ENCODE measurements at places on chromosomes 2 and 18.

- DNase-seq = no peak
Observed at GRCh38 chr2:126901459-126901858, 2.8 kb downstream of the TEX51 start.

DNA sequence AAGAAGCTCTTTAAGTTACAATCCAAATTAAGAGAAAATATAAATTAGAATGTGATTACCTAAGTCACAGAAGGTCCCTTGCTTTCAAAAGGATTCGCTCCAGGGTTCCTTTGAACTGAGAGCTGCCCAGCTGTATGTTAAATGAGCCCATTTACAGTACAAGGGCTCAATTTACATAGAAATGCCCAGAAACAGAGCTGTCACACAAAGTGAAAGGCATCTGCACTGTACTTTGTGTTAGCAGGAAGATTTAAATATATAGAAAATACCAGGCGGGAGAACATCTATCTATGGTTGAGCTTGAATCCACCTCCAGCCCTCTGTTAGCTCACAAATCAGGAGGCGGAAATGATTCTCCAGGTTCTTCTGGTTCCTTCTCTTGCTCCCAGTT, 272.9 kb downstream of the PAX3 start:
- no peak for DNase-seq

GRCh38 chr2:9310377-9310776, 103.8 kb downstream of the ASAP2 start:
- DNase-seq = no peak

DNA sequence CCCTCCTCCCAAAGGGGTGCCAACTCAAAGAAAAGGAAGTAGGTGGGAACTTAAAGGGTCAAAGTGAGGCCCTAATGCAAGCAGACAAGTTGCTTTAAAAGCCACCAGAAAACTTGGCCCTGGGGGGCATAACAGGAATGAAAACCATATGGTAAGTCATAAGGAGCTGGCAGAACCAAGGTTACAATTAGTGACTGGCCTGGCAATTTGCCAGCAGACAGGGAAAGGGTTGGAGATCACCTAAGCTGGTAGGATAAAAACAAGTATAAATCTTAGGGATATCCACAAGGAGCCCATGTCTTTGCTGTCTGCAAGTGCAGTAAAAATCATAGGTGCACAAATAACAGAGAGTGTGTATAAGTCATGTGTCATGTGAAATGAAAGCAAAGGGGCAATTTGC, 256.7 kb upstream of the LRRTM4 start:
- DNase-seq = no peak

GRCh38 chr2:181685150-181685688, 4.9 kb upstream of the NEUROD1 start:
- DNase-seq = no peak

- no peak for DNase-seq
Observed at GRCh38 chr2:39631718-39632117, 34.0 kb upstream of the TMEM178A start.

DNA sequence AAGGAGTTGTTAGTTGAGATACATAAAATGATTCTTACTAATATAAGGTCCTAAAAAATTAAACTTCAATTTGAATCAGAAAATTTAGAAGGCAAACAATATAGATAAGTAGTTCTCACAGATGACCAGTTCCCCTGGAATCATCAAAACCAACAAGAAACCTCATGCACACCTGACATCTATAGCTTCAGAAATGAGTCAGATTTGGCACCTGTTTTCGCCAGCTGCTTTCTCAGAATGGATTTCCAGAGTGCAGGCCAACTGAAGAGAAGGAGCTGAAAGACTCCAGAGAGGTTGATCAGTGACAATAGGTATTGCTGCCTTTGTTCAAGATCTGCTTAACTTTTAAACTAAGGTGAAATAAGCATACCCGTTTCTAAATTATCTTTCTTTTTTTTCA, 192.4 kb downstream of the RDH14 start:
- DNase-seq = no peak

GRCh38 chr2:193251909-193252308, 1057.2 kb upstream of the TMEFF2 start:
- DNase-seq = no peak

GRCh38 chr2:111066062-111066593, 54.6 kb upstream of the BCL2L11 start:
- no peak for DNase-seq

DNA sequence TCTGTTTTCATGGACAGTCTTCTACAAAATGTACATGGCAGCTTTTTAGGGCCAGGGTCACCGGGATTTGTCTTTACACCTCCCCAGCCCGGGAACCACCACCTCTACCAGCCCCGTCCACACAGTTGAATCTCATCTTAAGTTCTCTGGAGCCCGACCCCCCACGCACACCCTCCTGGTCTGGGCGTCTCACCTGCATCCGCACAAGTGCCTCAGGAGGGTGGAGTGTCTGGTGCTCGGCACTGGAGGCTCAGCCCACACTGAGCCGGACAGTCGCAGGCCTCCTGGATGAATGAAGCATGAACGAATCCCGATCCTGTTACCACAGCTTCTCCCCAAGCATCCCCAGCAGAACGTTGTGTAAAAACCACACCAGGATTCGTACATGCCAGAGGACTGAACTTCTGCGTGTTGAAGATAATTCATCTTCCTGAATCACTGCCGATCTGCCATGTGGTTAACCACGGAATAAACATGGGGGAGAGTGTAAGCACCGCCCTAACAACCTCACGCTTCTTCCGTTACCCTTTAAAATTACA, 162.0 kb downstream of the RTP5 start:
- DNase-seq = no peak

Measured in amygdala (tissue), 56 donors.